ENCODE measurements at places on chromosomes 3 and 15.

- DNase-seq: no peak
These were observed 104.5 kb downstream of the TFG start for GRCh38 chr3:100813828-100814227.

DNA sequence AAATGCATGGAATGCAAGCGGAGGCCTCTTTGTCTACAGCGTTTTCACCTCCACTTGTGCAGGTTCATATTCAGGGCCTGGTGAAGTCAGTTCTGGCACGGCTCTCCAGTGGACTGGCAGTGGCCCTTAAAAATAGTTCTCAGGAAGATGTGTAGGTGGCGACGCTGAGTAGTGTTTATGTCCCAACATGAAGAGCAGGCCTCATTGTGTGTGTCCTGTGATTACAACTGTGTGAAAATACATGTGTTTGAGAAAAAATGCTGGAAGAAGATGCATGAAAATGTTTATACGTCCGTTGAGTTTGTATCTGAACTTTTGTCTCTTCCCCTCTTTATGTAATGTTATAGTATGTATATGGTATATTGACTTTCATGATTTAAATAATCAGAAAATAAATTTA lies 7.2 kb downstream of the LIPC start:
- DNase-seq: no peak

GRCh38 chr3:127287840-127288239 lies at the start of gene PRR20G:
TSS of gene PRR20G (minus strand) at chr3:127288046. CDS start at chr3:127287365, 681 bp downstream.
- no peak for DNase-seq

DNA sequence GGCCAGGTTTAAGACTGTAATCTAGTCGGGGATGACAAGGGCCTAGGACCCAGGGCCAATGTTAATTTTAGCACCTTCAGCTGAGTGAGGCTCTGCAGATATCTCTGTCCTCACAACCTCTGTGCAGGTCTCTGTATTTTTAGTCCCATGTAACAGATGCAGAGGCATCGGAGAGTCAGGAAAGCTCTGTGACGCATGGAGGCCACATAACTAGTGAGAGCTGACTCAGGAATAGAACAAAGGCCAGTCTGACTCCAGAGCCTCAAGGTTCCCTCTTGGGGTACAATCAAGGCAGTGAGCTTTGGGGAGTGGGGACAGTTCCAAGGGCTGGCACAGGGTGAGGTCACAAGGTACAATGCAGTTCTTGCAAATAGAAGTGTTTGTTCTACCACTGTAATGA lies 31.0 kb downstream of the FSTL1 start:
- no peak for DNase-seq

GRCh38 chr15:85764649-85765277 lies 30.0 kb downstream of the KLHL25 start:
- DNase-seq: no peak

GRCh38 chr3:114421204-114421603 lies 127.4 kb downstream of the TIGIT start:
- DNase-seq: no peak

DNA sequence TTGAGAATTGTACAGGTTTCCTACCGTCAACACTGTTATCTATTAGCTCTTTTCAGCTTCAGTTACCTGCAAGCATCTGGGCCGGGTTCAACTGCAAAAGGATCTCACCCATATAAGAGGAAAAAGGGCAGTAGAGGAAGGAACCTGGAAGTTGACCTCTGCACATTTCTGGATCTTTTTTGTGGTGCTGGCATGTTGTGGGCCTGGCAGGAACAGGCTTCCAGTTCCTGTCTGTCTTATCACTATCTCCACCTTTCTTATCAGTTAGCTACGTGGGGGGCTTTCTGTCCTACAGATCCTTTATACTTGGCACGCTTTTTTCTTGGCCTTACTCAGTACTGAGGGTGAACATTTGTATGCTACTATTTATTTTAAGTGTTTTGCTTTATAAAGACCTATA lies 42.2 kb upstream of the TJP1 start:
- no peak for DNase-seq
